Hippocampal formation (tissue), 2 donors: ENCODE measurements at places on chromosomes 1 and 21.

DNA sequence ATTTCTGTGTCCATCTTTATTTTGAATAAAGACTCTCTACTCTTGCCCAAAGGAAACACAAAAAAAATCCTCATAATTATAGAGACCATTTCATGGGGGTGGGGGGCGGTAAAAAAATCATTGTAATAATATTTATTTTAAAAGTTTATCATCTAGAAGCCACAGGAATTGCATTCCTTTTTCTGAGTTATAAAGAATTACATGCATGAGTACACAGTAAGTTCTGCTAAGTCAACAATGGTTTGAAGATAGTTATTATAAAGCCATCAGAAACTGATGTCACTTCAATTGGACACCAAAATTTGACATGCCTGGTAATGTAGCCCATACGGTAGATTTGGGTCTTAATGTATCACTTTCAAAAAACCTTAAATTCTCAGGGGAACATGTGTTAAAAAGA lies 478.1 kb upstream of the NR5A2 start:
- DNase-seq, result no peak

- no peak for DNase-seq
These were observed 53.2 kb upstream of the MRPS6 start for GRCh38 chr21:34020005-34020847.

DNA sequence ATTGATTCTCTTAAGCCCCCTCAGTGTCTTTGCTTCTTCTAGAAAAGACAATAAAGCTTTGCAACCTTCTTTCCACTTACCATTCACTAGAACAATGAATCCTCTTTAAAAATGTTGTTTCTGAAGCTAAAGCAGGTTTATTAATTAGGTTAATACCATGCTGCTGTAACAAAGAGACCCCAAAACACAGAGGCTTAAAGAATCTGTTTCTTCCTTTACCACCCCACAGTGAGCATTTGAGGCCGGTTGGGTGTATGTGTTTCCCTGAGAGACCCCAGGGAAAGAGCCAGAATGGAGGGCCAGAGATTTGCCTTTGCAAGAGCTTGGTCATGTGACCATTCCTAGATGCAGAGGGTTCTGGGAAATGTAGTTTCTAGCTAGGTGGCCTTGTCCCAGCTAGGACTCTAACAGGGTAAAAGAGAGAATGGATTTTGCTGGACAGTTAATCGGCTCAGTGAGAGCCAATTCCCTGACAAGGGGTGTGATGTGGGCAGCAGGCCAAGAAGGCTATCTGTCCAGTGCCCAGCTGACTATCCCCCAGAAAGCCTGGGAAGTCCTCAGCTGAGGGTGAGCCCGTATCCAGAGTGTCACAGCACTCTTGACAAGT lies 191.8 kb upstream of the TMEM51 start:
- no peak for DNase-seq

- DNase-seq, result no peak
These were observed 8.7 kb upstream of the DUSP12 start for GRCh38 chr1:161740921-161741320.

DNA sequence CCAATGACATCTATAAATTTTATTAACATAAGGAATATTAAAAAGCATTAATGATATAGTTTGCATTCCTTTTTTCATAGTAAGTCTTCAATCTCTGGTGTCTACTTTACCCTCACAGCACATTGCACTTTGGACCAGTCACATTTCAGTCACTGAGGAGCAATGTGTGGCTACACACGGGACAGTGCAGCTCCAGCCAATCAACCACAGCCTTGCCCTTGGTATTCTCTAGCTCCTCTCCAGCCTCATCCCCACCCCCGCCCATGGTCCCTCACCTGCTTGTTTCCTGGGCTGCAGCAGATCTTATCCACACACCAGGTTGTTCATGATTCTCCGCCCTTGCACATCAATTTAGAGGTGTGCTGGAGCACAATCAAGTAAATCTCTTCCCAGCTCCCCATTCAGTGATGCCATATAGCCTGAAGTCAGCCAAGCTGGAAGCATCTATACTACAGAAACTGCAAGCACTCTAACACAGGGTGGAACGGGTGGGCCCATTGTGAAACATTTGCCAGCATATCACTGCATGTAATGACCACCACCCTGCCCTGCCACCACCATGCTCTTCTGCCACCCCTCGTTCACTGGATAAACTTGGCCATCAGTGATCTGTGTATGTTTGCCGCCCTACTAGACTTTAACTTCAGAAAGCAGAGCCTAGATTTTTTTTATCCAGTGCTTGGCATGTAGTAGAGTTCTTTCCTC lies 93.0 kb upstream of the SLC44A3 start:
- no peak for DNase-seq

DNA sequence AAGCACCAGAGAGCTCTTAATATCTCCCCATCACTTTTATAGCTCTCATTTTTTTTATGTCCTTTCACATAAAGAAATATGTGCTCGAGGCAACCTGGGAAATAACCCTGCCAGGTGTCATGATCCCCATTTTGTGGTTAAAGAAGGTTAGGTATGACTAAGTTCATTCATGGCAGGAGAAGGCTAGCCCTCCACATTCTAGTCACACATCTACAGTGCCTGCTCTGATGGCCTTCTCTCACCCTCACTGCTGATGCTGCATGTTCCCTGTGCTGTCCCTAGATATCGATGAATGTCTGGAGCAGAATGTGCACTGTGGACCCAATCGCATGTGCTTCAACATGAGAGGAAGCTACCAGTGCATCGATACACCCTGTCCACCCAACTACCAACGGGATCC lies 187.5 kb downstream of the TPR start:
- no peak for DNase-seq

GRCh38 chr1:105243969-105244368 lies 1494.3 kb downstream of the AMY1C start:
- DNase-seq, result no peak

- no peak for DNase-seq
These were observed 674 bp downstream of the BCL10 start for GRCh38 chr1:85275701-85276214.
